ENCODE measurements at places on chromosomes 3 and 15. TPM values are rescaled to one million over a fixed set of nuclear protein-coding genes. Genes with fewer than 3 reads are reported as not detected.
A peak's percentile ranks its signal among the peaks of the same experiment; 100 is the strongest.

The PAK2 gene
- 44.2 TPM for polyA plus RNA-seq

The TMEM39A gene
- 11.6 TPM for polyA plus RNA-seq

The XCR1 gene
- polyA plus RNA-seq = 0.05 TPM

The IFT80 gene
- 1.4 TPM for polyA plus RNA-seq

The SLC12A8 gene
- polyA plus RNA-seq = 0.36 TPM

- DNase-seq = no peak
Measured at GRCh38 chr15:63080634-63081250, 38.2 kb downstream of the TPM1 start.

DNA sequence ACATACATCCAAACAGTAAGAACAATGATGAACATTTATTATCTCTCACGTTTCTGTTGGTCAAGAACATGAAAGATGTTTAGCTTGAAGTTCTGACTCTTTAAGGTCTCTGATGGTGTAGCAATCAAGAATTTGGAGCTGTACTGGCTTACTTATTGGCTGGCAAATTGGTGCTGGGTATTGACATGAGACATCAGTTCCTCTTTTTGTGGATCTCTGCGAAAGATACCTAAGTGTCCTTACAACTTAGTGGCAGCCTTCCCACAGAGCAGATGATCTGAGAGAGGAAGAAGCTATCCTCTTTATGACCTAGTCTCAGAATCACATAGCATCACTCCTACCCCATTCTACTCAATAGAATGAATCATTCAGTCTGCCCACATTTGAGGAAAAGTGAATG is 309.8 kb upstream of the DCBLD2 start:
- DNase-seq = no peak

GRCh38 chr3:157406394-157406793 is 30.3 kb upstream of the PTX3 start:
- DNase-seq = no peak

GRCh38 chr3:8980756-8981257 is 17.5 kb upstream of the RAD18 start:
- no peak for DNase-seq

DNA sequence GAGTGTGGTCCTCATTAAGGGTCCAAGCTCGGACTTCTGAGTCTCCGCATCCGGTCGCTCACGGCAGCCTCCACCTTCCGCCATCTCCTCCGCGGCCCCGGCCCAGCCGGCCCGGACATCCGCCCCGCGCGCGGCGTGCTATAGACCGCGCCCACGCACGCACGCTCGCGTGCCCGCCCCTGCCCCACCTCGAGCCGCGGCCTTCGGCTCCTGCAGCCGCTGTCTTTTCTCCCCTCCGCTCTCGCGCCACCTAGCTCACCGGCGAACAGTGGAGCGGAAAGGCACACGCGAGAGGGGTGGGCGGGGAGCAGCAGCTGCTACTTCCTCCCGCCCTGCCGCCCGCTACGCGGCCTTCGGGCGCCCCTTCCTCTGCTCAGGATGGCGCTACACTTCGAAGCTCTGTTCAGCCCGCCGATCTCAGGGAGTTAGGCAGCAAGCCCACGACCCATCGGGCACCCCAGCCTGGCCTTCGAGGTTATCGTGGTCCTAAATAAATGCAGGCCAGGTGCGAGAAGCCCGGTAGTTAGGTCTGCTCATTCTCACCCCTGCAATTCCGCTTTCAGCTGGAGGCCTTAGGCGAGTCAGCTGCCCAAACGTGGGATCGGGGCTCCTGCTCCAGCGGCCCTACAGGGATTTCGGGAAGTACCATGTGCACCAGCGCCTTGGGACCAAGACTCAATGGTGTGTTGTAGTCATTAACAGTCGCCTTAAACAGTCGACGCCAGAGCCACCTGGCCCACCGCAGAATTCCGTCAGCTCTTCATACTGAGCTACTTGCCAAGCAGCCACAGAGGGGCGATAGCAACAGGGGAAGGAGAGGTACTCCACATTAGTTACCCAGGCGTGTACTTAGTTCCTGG is at the start of gene USP4:
Gene USP4 (minus strand): TSS at position 113 of the 860 bp plus-strand sequence. CDS start 29 bp downstream, at position 84.
- DNase-seq = peak; percentile 83

DNA sequence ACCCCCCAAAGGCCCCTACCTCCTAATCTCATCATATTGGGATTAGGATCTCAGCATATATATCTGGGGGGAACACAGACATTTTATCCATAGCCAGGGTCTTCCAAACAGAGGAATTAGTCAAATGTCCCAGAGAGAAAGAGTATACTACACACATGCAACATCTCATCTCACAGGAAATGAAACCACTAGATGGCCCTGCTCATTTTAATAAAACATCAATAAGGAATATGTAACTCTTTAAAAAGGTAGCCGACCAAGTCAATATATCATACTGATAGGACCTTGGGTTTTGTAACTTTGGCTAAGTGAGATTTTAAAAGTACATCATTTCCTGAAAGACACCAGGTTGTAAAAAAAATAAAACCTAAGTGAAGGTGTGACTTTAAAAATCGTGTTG is 45.6 kb upstream of the THSD4 start:
- no peak for DNase-seq

GRCh38 chr3:186105543-186105942 is 3.3 kb downstream of the ETV5 start:
- DNase-seq = peak; percentile 11

DNA sequence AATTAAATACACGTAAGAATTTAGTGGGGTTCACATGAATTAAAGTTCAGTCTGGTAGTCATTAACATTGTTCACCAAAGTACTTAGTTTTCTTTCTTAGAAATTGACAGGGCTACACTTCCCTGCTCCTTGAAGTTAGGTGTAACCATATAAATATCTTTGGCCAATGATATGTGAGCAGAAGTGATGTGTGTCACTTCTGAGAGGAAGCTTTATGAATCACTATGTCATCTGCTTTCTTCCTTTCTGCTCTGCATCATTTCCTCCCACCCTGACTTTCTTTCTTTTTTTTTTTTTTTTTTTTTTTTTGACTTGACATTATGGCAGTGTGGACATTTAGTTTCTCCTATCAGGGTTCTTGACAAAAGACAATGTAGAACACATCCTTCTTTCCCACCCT is 156.2 kb upstream of the COL8A1 start:
- no peak for DNase-seq

- no peak for DNase-seq
Measured at GRCh38 chr3:155208183-155208800, 85.2 kb downstream of the STRIT1 start.

DNA sequence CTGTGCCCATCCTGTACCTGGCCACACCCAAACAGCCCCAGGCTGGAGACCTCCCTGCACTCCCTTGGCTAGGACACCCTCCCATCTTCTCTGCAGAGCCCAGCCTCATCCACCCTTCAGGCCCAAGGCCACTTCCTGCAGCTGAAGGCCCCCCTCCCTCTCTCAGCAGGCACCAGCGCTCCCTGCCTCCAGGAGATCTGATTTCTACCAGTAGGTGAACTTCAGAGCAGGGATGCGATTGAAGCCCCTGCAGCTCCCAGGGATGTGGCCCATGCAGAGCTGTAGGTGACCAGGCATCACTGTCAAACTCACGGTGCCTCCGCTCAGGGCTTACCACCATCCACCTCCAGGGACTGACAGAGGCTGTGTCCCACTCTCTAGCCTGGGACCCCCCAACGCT is 96.3 kb downstream of the NUP210 start:
- DNase-seq = no peak

DNA sequence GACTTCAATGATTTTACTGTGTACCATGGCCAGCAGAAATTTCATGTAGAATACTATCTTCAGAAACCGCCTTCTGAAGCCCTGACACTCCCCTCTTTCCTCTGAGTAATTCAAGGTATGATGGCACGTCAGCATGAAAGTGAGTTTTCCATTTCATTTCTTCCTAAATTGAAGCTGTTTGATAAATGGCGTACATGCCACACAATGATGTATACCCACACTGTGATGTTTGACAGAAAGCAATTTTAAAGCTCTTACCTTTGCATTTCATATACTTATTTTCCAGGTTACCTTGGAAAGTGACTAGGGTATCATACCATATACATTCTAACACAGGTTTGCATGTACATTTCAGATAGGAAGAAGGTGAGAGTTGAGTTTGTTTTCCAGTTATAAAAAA is 147.9 kb upstream of the LRRC3B start:
- DNase-seq = no peak

GRCh38 chr15:85047271-85047948 is 65.8 kb downstream of the PDE8A start:
- no peak for DNase-seq

DNA sequence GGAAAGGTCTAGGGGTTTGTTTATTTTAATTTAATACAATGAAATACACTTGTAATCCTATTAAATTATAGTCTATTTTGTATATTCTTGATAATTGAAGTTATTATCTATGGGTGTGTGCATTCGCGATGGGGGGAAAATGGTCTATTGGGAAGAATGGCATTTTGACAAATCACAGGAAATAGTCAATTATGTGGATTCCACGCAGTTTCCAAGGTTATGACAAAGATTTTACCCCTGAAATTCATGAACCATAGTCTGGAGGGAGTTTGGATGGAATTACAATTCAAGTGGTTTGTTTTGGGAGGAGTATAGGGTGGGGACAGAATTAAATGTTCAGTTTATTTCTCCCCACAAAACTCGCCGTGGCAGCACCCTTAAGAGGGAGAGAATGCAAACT is 66.5 kb downstream of the RBMS3 start:
- no peak for DNase-seq

DNA sequence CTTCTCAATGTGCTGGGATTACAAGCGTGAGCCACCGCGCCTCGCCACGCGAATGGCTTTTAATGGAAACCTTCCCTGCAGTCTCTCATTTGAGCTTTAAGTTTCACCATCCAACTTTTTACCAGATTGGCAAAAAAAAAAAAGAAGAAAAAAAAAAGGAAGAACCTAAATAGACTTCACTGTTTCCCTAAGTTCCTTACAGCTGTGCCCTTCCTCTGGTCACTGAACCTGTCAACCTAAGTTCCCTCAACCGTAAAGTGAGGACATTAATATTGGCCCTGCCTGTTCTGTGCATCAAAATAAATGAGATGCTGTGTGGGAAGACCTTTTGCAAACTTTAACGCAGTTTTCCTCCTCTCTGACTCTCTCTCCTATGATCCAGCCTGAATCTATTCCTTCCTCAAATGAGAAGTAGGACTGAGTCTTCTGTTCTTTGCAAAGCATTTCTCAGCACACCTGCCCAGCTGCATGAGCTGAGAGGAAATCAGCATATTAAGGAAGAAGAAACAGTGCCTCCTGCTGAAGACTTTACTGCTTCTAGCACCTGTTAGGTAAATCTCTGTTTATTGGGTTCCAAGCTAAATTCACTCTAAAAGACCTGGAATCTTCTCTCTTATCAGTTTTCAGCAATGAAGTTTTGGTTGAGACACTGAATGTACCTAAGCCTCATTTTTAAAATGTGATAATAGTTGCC is 99.6 kb upstream of the ETV5 start:
- DNase-seq = no peak

DNA sequence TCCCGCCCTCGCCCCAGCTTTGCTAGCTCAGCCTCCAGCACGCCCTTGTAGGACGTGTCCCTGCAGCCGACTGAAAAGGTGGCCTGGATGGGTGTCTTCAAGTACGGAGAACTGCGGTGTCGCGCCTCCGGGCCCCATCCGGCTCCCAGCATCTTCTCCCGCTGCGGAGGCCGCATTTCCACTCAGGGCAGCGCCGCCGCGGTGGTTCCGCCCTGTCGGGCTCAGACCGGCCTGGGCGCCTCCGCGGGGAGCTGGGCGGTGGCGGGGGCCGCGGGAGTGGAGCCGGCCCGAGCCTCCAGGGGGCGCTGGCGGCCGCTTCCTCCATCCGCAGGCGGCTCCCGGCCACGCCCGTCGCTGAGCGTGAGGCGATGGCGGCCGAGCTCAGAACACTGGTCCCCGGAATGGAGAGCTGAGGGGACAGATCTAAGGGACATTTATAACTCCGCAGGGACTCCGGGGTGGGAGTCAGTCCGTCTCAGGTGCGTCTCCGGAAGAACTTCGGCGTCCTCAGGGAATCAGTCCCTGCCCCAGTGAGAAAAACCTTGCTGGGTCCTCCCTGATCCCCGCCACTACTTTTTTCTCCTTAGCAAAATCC is 13.6 kb upstream of the SMCO1 start:
- peak; percentile 79 for DNase-seq

GRCh38 chr3:64578797-64579196 is 109.0 kb downstream of the ADAMTS9 start:
- DNase-seq = no peak

DNA sequence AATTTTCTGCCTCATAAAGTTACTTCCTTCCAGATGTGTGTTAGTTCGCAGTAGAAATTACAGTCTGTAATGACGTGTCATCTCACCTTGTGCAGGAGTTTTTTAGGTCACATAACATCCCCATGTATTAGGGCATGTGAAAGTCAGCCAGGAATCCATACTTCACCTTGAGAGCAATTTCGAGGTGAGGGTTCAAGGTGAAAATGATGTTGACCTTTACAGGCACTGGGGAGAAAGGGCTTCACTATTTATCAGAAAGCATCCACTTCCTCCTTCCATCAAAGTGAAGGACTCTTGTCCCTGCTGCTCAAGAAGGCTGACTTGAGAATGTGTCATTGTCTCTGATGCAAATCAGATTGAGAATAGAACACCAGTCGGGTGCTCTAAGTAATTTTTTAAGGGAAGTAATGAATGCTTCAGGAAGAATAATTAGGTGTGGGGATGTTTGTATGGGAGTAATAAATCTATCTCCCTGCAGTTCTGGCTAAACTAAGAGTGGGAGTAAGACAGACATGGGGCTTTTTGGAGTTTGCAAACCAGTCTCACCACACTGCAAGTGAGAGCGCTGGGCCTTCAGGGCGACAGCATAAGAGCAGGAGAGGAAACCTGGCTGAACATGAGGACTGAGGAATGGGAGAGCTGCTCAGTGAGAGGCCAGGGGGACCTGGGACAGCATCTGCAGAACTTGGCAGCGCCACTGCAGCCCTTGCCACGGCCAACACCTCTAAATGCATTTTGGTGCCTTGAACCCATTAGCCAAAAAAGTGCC is 85.9 kb upstream of the IL12A start:
- DNase-seq = peak; percentile 70

DNA sequence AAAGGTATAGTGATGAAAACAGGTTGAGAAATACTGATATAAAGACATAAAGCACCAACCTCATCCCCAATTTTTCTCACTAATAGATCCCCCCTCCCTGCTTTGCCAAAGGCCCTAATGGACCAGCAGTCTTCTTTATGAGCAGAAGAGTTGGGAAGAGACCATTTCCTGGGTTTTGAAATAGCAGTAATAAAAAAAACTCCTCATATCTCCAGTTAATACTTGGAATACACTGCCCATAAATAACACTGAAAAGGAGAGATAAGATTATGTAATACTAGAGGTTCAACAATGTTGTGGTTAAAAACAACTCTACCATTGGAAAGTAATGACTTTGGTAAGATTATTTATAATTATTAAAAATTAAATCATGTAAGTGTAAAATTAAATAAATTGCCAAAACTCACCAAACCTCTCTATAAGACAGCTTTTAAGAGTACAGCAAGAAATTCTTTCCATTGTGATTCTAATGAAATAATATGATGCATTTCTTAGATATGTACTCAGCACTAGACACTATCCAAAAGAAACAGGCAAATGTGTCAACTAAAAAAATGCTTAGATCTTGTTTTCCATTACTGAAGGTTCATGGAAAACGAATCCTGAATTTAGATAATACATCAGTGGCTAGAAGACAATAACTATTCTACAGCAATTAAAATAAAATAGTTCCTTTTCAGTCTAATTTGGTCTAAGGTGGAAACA is 88.2 kb downstream of the FAIM start:
- no peak for DNase-seq

GRCh38 chr3:53079147-53079546 is 33.3 kb upstream of the SFMBT1 start:
- no peak for DNase-seq

All from CD14-positive monocyte (primary cell).